DMS53 (cell line): ENCODE measurements at places on chromosomes 3 and 15.

- DNase-seq: no peak
Measured at GRCh38 chr3:52530918-52531826, 2.5 kb downstream of the NT5DC2 start.

DNA sequence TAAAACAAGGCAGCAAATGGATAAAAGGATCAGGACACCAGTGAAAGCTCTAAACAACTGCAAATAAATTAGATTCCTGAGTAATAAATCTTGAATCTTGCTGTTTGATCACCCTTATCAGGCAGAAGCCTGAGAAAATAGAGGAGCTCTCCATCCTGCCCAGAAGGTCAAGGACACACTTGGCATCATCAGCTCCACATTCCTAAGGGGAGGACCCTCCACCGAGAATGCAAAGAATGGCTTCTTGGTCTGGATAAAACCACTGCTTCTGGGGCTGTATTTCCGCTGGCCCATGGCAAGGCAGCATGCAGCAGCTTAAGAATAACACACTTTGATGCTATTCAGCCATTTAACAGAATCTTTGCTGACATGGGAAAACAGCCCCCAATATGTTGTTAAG, 108.9 kb upstream of the TSC22D2 start:
- no peak for DNase-seq

DNA sequence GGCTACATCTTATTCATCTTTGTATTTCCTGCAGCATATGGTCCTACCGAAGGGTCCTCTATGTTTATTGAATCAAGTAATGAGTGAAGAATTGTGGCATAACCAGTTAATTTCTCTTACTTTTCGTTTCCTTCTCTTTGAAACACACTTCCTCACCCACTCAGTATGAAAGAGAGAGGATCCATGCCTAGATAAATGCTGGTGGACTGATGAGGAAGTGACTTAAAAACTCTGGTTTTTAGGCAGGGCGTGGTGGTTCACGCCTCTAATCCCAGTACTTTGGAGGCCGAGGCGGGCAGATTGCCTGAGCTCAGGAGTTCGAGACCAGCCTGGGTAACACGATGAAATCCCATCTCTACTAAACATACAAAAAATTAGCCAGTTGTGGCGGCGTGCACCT, 2.2 kb upstream of the MB21D2 start:
- no peak for DNase-seq

GRCh38 chr15:50940506-50940905, 32.0 kb downstream of the AP4E1 start:
- DNase-seq: peak; percentile 60

GRCh38 chr15:91127236-91127955, 27.3 kb downstream of the SV2B start:
- no peak for DNase-seq

DNA sequence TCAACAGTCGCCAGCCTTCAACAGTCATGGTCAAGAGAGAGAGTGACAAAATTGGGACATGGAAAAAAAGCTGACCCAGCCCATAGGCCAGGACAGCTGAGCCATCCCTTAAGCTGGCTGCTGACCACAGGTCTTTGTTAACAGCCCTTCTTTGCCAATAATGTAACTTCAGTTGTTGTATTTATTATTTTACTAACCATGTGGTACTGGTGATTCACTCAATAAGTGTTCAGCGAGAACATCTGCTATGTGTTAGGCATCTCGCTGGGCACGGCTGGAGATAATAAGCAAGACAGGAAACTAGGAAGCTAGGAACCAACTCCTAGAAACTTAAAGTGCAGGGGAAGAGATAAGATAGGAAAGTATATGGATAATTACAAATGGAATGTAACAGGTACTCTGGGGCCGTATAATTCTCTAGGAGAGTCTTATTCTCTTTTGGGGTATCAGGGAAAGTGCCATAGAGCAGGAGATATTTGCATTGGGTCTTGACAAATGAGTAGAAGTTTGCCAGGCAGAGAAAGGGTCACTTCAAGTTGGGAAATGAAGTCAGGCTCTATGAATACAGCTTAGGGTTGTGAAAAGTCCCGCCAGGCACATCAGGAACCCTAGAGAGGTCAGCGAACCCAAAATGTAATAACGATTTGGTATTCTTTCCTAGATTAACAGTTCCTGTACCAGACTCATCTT, 84.0 kb upstream of the TRA2B start:
- DNase-seq: no peak
